ENCODE measurements at places on chromosomes 6 and 20.

- no peak for DNase-seq
Observed at GRCh38 chr6:109331081-109331480, 51.2 kb downstream of the CD164 start.

- DNase-seq, result no peak
Observed at GRCh38 chr6:144065213-144065660, 30.1 kb downstream of the SF3B5 start.

- no peak for DNase-seq
Observed at GRCh38 chr6:119172824-119173223, 94.4 kb upstream of the FAM184A start.

DNA sequence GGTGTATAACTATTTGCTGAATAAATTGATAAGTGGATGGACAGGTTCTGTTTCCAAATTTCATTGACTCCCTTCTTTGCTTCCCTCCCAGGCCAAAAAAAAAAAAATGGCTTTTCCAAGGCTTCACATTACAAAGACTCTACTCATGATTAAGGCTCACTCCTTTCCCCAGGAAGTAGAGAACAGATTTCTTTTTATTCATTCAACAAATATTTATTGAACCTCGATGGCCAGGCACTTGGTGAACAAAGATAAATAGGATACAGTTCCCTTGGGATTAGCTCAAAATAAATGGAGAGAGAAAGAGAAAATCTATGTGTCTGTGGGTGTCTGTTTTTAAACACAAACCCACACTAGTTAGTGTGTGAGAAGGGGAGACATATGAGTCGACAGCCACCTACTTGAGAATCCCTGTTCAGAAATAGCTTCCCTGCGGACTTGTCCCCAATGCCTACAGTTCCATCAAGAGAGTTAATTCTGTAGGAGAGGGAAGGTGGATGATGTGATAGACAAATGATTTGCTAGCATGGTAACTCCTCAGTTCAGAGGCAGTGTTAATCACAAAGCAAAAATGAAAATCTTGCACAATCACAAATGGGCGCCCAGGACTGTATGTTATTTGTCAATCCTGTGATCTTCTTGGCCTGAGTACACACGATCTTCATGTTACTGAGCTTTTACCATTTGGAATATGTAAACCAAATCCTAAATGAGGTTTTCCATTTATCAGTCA lies 20.3 kb downstream of the TRAF3IP2 start:
- DNase-seq, result no peak

- peak; percentile 40 for DNase-seq
Observed at GRCh38 chr6:146153040-146153758, 124.3 kb downstream of the GRM1 start.

- peak; percentile 60 for DNase-seq
Observed at GRCh38 chr20:47205577-47206123, 150.8 kb downstream of the ZMYND8 start.

- no peak for DNase-seq
Observed at GRCh38 chr6:127570739-127571389, 6.1 kb upstream of the C6orf58 start.

DNA sequence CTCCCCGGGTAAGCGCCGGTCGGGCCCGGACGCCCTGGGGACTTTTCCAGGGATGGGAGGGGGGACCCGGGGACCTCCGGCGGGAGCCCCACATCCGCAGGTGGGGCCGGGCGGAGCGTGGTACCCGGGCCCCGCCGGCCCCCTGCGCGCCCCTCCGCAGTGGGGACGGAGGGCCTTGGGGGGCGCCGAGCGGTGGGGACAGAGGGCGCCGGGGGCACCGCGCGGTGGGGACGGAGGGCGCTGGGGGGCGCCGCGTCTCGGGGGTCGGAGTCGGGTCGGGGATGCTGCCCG lies 270 bp downstream of the PLEKHG1 start:
- DNase-seq, result no peak

DNA sequence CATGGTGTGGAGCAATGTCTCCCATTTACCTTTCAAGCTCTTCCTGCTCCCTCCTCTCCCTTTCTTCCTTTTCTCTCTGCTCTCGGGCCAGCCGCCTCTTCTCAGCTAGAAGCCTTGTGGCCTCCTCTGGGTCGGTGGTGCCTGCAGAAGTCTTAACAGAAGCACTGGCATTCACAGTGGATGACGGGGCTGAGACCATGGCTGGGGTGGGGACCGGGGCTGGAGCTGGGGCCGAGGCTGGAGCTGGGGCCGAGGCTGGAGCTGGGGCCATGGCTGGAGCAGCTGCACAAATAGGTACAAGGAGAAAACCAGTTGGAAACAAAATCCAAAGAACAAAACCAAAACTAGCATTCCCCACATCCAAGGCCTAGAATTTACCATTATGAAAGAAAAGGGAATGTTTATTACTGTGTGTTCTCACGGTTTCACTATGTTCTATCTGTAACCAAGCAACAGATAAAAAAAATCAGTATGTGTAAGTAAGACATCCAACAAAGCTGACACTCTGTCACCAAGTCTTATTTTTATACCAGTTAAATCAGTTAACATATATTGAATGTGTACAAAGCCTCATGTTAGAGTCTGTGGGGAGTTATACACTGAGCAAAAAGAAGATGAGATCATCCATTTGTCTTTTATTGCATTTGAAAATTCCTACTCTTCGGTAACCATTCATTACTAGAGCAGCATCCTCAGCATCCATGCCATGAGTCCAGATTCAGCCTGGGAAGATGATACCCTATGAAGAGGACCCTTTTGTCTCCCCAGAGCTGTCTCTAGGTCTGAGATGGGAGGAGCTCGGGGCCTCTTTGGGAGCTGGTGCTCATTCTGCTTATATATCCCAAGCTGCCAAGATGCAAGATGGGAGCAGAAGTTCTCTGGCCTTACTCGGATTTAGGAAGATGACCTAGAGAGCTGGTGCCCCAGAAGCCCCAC lies 73.0 kb upstream of the BCLAF1 start:
- no peak for DNase-seq

GRCh38 chr6:115986026-115986425 lies 74.7 kb downstream of the FRK start:
- DNase-seq, result no peak

- no peak for DNase-seq
Observed at GRCh38 chr6:127695108-127695507, 118.1 kb downstream of the C6orf58 start.

- DNase-seq, result no peak
Observed at GRCh38 chr20:31662372-31662854, 24.7 kb downstream of the COX4I2 start.

GRCh38 chr20:23702021-23702420 lies 13.2 kb upstream of the CST4 start:
- no peak for DNase-seq

GRCh38 chr20:32457479-32457986 lies 99.4 kb downstream of the ASXL1 start:
- peak; percentile 29 for DNase-seq

GRCh38 chr6:25173246-25173645 lies 105.9 kb upstream of the CARMIL1 start:
- no peak for DNase-seq

DNA sequence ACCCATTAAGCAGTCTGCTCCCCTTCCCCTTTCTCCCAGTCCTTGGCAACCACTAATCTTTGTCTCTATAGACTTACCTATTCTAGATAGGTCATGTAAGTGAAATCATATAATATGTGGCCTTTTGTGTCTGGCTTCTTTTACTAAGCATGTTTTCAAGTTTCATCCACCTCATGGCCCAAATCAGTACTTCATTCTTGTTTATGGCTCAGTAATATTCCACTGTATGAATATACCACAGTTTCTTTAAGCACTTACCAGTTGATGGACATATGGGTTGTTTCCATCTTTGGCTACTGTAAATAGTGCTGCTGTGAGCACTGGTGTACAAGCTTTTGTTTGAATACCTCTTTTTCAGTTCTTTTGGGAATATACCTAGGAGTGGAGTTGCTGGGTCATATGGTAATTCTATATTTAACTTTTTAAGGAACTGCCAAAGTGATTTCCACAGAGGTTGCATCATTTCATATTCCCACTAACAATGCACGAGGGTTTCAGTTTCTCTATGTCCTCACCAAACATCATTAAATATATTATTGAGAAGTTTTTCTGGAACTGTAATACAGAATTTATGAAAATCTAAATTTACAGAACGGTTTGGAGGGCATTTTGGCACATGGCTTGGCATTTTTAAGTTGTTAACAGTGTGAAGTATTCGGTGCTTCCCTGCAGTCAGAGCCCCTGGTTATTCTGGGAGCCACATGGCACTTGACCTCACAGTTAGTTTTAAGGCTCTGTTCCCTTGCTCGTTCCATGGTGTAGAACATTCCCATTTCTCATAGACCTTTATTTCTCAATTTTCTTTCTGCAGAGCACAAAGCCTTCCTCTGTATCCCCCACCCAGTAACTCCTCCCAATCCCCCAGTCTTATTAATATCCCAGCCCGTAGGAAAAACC lies 27.0 kb upstream of the DTNBP1 start:
- no peak for DNase-seq

DNA sequence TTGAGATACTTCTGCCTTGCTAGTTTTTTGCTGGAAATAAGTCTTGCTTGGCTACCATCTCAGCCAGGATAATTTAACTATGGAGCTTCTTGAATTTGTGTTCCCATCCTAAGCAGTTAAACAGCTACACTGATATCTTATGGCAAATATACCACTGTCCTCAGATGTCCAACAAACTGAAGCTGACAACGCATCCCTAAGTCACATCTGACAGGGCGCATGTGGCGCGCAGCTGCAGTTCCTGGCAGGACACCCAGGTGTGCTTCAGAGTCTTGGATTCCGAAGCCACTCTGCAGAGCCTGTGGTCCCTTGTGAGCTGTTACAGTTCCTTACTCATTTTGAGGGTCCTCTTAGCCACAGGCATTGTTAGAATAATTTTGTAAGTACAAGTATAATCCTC lies 127.9 kb downstream of the WDR27 start:
- DNase-seq, result no peak

DNA sequence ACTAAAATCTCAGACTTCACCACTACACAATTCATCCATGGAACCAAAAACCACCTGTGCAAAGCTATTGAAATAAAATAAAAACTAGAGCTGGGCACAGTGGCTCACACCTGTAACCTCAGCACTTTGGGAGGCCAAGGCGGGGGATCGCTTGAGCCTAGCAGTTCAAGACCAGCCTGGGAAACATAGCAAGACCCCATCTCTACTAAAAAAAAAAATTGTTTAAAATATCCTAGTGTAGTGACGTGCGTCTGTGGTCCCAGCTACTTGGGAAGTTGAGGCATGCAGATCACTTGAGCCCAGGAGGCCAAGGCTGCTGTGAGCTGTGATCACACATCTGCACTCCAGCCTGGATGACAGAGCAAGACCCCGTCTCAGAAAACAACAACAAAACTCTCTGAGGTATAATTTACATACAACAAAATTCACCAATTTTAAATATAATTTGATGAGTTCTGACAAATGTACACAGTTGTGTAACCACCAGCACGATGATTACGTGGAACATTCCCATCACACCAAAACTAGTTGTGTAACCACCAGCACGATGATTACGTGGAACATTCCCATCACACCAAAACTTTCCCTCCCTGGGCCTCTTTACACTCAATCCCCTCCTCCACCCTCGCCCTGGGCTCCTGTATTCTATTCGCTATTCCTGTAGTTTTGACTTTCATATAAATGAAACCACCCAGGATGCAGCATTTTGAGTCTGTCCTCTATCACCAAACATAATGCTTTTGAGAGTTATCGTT lies 107.5 kb downstream of the TAF4 start:
- DNase-seq, result no peak

- no peak for DNase-seq
Observed at GRCh38 chr6:108133594-108134179, 32.1 kb upstream of the NR2E1 start.

DNA sequence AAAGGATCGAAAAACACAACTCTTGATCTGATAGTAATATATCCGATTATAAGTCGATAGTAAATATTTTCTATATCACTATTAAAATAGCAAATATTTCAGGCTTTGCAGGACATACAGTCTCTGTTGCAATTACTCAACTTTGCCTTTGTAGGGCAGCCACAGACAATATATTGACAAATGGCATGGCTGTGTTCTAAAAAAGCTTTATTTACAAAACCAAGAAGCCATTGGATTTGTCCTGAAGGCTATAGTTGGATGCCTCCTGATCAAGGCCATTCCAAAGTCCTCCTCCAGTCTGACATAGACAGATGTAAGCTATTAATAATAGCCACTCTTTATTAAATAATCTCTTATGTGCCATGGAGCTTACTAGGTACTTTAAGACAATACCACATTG lies 5.9 kb downstream of the OCSTAMP start:
- DNase-seq, result peak; percentile 45

GRCh38 chr6:112359863-112360262 lies 12.7 kb downstream of the RFPL4B start:
- no peak for DNase-seq

DNA sequence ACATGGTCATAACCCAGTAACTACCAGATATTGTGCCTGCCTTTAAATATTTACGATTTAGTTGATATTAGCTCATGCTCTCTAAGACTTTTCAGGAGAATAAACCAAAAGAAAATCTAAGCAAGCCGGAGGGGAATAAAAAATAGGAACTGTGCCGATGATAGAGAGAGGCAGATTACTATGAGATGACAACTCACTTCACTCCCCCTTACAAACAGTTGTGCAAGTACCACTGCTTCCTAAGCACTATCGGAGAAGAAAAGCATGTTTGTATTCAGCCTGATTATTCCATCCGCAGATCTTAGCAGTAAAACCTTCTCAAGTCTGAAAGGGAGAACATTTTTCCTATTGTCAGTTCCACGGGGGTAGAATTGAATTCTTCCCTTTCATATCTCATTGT lies 294.4 kb downstream of the KCNQ5 start:
- no peak for DNase-seq

GRCh38 chr6:29647927-29648642 lies 8.8 kb upstream of the MOG start:
- peak; percentile 33 for DNase-seq

DNA sequence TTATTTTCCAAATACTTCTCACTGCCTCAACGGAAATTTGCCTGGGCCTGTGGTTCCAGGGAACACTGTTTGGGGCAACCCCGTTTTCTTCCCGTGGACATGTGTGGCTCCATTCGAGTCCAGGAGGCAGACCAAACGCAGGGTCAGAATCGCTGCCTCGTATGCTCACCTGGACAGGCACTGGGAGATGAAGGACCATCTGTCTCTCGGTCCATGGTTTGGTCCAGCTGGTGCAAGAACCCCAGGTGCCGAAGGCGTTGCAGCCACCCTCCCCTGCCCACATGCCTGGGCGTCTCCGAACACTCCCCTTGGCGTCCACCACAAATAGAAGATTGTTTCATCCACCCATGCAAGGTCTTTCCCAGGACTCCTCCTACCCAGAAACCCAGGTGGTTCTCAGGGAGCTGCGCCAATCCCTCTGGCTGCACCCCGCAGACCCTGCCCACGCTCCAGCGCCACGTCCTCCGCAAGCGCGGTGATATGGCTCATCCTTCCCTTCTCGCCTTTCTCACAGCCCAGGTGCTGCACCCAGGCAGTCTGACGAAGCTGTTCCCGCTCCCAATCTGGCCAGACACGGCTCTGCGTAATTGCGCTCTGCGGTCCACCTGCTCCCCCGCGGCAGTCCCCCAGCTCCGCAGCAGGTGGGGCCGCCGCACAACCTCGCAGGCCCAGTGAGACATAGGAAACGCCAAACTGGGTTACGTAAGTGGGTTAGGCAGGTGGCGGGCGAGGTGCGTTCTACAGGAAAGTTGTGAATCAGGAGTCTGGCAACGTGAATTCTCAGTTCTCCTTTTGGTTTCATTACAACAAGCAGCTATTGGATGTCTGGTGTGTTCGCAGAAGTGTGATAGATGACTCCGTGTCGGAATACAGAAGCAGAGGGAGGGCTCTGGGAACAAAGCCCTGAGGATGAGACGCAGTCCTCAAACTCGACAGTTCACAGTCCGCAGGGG lies 146.2 kb upstream of the ECI2 start:
- DNase-seq, result peak; percentile 76

GRCh38 chr6:1181939-1182605 lies 129.8 kb upstream of the FOXQ1 start:
- no peak for DNase-seq

GRCh38 chr20:14785065-14785743 lies 447.8 kb upstream of the FLRT3 start:
- DNase-seq, result no peak
